ENCODE measurements at places on chromosomes 1 and 21.

GRCh38 chr1:223825767-223826748, 19.7 kb downstream of the TP53BP2 start:
- no peak for DNase-seq

- no peak for DNase-seq
These were observed 31.1 kb downstream of the LHX8 start for GRCh38 chr1:75165264-75165663.

GRCh38 chr1:154433161-154433764, 28.1 kb downstream of the IL6R start:
- DNase-seq, result no peak

DNA sequence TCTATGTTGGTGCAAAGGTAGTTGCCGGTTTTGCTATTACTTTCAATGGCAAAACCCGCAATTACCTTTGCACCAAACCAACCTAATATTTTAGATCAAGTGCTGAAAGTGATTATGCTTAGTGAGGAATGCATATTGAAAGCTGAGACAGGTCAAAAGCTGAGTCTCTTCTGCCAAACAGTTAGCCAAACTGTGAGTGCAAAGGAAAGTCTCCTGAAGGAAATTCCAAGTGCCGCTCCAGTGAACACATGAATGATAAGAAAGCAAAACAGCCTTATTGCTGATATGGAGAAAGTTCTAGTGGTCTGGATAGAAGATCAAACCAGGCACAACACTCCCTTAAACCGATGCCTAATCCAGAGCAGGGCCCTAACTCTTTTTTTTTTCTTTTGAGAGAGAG, 83.1 kb upstream of the ERRFI1 start:
- no peak for DNase-seq

DNA sequence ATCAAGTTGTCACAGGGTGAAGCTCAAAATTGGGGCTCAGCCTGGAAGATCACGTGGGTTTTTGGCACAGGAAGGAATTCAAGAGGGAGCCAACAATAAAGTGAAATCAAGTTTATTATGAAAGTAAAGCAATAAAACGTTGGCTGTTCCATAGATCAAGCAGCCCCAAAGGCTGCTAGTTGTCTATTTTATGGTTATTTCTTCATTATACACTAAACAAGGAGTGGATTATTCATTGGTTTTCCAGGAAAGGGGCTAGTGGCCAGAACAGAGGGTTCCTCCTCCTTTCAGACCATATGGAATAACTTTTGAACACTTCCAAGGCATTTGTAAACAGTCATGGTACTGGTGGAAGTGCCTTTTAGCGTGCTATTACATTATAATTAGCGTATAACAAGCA, 723.5 kb upstream of the ADAMTS5 start:
- DNase-seq, result no peak

GRCh38 chr1:67646145-67647035, 38.6 kb upstream of the GADD45A start:
- no peak for DNase-seq

DNA sequence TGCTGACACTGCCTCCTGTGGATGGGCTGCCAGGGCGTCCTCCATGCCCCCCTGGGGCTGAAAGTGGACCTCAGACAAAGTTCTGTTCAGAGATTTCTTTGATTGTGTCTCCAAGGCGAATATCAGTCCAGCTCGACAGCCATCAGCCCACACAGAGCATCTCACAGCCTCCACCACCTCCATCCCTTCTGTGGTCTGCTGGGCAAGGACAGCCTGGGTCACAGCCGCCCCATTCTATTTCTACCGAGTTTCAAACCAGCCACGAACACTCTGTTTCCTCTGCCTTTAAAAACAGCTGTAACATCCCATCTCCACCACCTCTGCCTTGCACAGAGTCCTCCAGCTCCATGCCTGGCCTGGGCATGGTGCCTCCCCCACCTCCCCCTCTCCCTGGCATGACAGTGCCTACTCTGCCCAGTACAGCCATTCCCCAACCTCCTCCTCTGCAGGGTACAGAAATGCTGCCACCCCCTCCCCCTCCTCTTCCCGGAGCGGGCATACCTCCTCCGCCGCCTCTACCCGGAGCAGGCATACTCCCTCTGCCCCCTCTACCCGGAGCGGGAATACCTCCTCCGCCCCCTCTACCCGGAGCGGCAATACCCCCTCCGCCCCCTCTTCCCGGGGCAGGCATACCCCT, 115.5 kb downstream of the FMN2 start:
- DNase-seq, result no peak

GRCh38 chr1:234368320-234369032, 4.8 kb upstream of the COA6 start:
- no peak for DNase-seq

DNA sequence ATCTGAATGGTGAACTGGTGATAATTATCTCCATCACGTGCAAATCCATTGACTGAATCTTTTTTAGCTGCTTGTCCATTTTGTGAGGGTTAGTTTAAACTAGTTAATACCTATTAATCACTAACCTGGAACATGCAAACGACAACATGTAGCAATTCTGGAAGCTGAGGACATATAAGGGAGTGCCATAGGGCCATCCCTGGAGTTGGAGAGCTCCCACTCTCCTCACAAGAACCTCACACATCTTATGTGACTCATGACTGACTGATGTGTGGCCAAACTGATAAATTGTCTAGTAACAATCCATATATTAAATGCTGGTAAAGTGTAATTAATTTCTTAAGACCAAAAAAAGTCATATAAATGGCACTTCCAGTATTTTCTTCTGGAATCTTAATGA, 62.9 kb upstream of the HOOK1 start:
- DNase-seq, result peak; percentile 36

DNA sequence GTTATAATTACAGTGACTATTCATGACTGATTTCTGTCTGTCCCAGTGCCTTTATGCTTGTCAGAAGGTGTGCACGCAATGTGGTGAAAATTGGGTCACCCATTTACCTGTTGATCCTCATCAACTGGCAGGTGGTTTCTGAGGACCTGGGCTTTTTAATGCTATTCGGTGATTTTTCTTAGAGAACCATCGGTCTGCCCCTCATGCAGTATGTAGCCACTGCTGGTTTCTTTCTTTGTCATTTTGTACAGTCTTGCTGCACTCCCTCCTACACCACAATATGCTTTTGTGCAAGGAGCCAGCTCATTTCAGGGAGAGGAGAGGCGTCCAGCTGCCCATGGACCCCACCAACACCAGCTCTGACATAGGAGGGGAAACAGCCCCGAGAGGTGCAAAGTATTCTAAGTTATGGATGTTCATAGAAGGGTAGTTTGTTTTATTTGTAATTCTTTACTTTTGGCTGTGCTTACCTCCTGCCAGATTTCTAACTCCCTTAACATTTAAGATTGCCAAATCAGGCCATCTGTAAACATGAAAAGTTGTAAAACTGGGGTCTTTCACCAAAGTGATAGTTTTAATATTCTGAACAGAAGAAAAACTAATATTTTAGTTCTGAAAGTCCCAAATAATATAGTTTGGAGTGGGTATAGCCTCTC, 325.3 kb downstream of the PTBP2 start:
- no peak for DNase-seq

DNA sequence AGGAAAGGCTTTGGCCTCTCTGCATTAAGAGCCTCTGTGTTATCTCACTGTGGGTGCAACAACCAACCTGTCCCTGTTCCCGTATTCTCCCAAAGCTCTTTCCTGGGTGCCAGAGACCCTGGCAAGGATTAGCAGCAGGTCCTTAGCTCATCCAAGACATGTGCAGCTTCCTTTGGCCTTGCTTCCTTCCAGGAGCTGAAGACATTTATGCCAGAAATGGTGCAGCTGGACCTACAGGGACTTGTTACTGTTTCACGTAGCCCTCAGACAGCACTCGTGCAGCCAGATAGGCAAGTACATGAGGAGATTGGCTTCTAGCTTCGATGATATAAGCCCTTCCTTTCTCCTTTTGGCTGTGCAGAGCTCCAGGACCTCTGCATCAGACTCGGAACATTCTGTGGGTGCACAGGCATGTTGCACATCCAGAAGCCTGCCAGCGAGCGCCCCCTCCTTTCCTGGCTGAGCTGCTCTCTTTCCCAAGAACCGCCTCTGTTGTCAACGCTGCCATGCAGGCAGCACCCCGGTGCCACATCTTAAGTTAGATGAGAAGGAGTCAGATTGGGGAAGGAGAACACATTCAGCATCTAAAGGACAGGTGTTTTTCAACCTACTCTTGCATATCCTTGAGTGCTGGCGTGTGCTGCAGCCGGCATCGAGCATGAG, 284.5 kb upstream of the PLXNA2 start:
- DNase-seq, result no peak

- no peak for DNase-seq
These were observed 124.3 kb downstream of the ATG4C start for GRCh38 chr1:62908168-62908695.

DNA sequence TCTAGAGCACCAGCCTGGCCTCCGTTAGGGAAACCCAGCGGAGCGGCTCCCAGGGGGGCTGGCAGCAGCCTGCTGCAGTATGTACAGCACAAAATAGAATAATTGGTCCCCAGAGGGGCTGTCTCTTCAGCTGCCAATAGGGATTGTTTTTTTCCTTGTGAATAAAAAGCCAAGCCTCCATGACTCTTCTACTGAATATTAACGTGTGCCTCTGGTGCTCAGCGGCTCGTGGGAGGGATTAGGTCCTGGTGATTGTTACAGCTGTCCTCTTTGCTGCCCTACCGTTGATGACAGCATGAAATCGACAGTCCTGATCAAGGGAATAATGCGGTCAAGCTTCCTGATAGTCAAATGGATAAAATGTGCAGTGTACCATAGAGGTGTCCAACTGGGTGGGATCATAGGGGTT, 190.7 kb upstream of the RUNX1 start:
- DNase-seq, result peak; percentile 22
